ENCODE measurements at places on chromosomes 2 and 18. TPM values are rescaled to one million over a fixed set of nuclear protein-coding genes. Genes with fewer than 3 reads are reported as not detected.

Gene CFAP65
- not detected for polyA plus RNA-seq

Gene DLX2
- 0.24 TPM for polyA plus RNA-seq

Gene ESPNL
- 1.0 TPM for polyA plus RNA-seq

Gene FAM124B
- polyA plus RNA-seq: not detected

Gene AP1S3
- 2.3 TPM for polyA plus RNA-seq

Gene UNC80
- not detected for polyA plus RNA-seq

Gene ANKRD36B
- polyA plus RNA-seq: 5.4 TPM

Gene ITPRIPL1
- 3.7 TPM for polyA plus RNA-seq

Gene MBP
- 4.7 TPM for polyA plus RNA-seq

Gene SOX11
- 2.8 TPM for polyA plus RNA-seq

Gene AKAIN1
- polyA plus RNA-seq: not detected

Gene CCDC141
- not detected for polyA plus RNA-seq

Gene ARHGEF33
- 0.36 TPM for polyA plus RNA-seq

Gene ALPG
- polyA plus RNA-seq: not detected

Gene LRPPRC
- polyA plus RNA-seq: 58.1 TPM

Gene DNAH7
- 0.74 TPM for polyA plus RNA-seq

Gene ERBB4
- polyA plus RNA-seq: not detected

Gene EML6
- 0.12 TPM for polyA plus RNA-seq

Gene CDKL4
- not detected for polyA plus RNA-seq

Gene DPP10
- polyA plus RNA-seq: not detected

Gene GALNT5
- polyA plus RNA-seq: 55.0 TPM

Gene ANKRD30B
- not detected for polyA plus RNA-seq

Gene CCDC178
- 0.12 TPM for polyA plus RNA-seq

Gene ICA1L
- polyA plus RNA-seq: 3.3 TPM

Gene PSMA8
- not detected for polyA plus RNA-seq

Gene PLEKHH2
- polyA plus RNA-seq: 4.5 TPM

Gene GPR75
- 1.8 TPM for polyA plus RNA-seq

Gene ALK
- polyA plus RNA-seq: not detected

Gene OXER1
- 0.37 TPM for polyA plus RNA-seq
